ENCODE measurements at places on chromosomes 12 and 14. TPM values are rescaled to one million over a fixed set of nuclear protein-coding genes. Genes with fewer than 3 reads are reported as not detected.

The CPNE8 gene
- 13.1 TPM for total RNA-seq

The WNT5B gene
- total RNA-seq: 507 TPM

The KCNMB4 gene
- 2.6 TPM for total RNA-seq

The KCNJ8 gene
- 2.3 TPM for total RNA-seq

The SLC5A8 gene
- not detected for total RNA-seq
